NB4 (cell line): ENCODE measurements at places on chromosomes 16 and 17.
A peak's percentile ranks its signal among the peaks of the same experiment; 100 is the strongest.

- no peak for DNase-seq
These were observed 31.3 kb downstream of the SPOP start for GRCh38 chr17:49646391-49647255.

DNA sequence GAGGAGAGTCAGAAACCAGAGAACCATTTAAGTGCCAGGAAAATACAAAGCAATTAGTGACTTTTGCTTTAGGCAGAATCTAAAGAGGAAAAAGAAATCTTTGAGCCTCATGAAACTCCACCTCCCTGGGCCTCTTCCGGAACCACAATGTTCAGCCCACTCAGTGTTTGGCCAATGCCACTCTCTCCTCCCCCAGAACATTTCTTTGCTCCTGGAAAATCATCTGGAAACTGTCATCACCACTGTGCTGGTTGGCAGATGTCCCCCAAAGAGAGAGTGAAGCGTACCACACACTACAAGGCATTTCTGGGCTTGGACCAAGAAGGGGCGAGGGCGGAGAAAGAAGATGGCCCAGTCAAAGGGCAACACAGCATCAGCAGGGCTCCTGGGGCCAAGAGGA, 7.1 kb upstream of the SOX9 start:
- no peak for DNase-seq

GRCh38 chr17:4488989-4489595, 9.6 kb upstream of the SPNS2 start:
- DNase-seq, result no peak

GRCh38 chr16:68384288-68385161, 63.8 kb downstream of the SMPD3 start:
- peak; percentile 78 for DNase-seq

GRCh38 chr16:54048586-54049495, 237.7 kb downstream of the IRX3 start:
- no peak for DNase-seq
